ENCODE measurements at places on chromosomes 7 and 10. TPM values are rescaled to one million over a fixed set of nuclear protein-coding genes. Genes with fewer than 3 reads are reported as not detected.

DNA sequence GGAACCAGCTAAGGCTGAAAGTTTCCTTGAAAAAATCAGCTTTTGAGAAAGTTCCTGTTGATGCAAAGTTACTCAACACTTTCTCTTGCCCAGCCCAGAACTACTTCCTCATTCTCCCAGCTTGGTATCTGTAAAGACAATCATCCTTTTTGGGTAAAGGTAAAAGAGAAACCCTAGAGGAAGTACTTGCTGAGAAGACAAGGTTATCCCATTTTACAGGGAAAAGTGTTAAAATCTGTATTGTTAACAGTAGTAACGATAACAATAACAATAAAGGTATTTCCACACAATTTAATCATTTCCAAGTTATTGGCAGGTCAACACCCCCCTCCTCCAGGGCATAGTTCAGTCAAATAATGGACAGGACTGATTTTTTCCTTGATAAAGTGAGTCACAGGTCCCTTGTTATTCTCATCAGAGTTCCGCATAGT lies 2.4 kb downstream of the ALOX5 start:
- H3K36me3 ChIP-seq, result no peaks in the 10 kb centered on the region
- no peak for DNase-seq
- H3K27me3 ChIP-seq, result no peaks in the 10 kb centered on the region
- peaks cover 28% of the 10 kb centered on the region for H3K4me1 ChIP-seq

DNA sequence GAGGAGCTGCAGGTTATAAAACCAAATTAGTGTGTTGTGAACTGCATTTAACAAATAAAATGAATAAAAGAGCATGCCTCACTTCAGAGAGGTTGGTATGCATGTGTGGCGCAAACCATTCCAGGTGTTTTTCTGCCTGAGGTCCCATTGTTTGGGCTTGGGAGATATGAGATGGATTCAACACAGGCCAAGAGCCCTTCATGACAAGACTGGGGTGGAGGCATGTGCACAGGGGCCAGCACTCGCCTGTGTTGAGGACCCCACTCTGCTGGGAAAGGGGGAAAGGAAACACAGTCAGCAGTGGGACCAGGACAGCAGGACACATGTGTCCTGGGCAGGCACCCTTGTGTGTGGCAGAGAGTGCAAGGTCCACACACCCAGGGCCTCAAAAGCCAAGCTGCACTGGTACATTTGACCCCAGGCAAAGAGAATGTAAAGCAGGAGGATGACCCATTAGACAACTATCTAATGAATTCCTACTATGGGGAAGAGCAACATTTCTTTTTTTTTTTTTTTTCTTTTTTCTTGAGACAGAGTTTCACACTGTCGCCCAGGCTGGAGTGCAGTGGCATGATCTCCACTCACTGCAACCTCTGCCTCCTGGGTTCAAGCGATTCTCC lies 9.2 kb upstream of the SLC18A3 start:
- no peak overlapping the region for H3K4me3 ChIP-seq
- no peaks in the 10 kb centered on the region for H3K36me3 ChIP-seq
- no peak for DNase-seq
- H3K4me1 ChIP-seq, result no peaks in the 10 kb centered on the region

The NUTM2E gene
- total RNA-seq, result 1.6 TPM

The GTPBP4 gene
- total RNA-seq, result 8.3 TPM

The OR13A1 gene
- total RNA-seq, result not detected

The FAM25C gene
- total RNA-seq, result not detected

DNA sequence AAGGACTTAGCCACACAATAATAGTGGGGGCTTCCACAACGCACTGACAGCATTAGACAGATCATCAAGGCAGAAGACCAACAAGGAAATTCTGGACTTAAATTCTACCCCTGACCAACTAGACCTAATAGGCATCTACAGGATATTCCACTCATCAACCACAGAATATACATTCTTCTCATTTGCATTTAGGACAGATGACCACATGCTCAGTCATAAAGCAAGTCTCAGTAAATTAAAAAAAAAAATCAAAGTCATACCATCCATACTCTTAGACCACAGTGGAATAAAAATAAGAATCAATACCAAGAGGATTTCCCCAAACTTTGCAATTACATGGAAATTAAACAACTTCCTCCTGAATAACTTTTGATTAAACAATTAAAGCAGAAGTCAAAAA lies 155.9 kb downstream of the CDK14 start:
- no peaks in the 10 kb centered on the region for H3K36me3 ChIP-seq
- no peak overlapping the region for H3K27ac ChIP-seq
- H3K4me3 ChIP-seq, result no peak overlapping the region
- peaks cover 11% of the 10 kb centered on the region for H3K4me1 ChIP-seq
- DNase-seq, result no peak

DNA sequence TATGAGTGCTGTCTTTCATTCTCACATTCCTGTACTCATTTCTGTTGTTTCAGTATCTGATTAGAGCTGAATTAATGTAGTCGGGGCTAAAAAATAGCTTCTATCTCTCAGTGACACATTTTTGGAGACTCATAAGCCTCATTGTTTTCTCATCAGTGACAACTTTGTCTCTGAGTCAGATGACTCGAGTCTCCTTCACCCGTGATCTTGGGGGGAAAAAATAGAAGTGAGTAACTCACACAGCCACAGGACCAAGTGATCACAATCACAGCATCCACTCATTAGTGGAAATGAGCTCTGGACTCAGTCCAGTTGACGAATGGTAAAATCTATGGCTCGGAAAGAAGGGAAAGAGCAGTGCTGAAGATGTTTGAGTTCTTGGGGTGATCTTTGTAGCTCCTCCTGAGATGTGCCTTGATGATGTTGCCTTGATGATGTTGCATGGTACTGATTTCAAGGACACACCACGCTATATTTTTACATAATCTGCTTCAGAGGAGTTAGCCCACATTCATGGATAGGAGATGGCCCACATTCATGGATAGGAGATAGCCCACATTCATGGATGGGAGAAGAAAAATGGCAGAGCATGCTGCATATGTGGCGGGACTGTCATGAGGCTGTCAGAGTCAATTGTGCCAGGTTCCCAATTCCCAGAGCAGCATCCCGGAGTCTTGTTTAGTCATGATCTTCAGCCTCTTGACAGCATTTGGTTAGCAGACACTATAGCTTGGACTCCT lies 214.7 kb downstream of the CELF2 start:
- no peaks in the 10 kb centered on the region for H3K4me1 ChIP-seq
- no peaks in the 10 kb centered on the region for H3K36me3 ChIP-seq
- no peak overlapping the region for H3K4me3 ChIP-seq
- H3K27ac ChIP-seq, result no peak overlapping the region
- H3K27me3 ChIP-seq, result no peaks in the 10 kb centered on the region

GRCh38 chr7:99120916-99121315 lies 23.0 kb downstream of the SMURF1 start:
- H3K27ac ChIP-seq, result no peak overlapping the region
- no peaks in the 10 kb centered on the region for H3K36me3 ChIP-seq
- no peak overlapping the region for H3K4me3 ChIP-seq
- no peaks in the 10 kb centered on the region for H3K27me3 ChIP-seq

DNA sequence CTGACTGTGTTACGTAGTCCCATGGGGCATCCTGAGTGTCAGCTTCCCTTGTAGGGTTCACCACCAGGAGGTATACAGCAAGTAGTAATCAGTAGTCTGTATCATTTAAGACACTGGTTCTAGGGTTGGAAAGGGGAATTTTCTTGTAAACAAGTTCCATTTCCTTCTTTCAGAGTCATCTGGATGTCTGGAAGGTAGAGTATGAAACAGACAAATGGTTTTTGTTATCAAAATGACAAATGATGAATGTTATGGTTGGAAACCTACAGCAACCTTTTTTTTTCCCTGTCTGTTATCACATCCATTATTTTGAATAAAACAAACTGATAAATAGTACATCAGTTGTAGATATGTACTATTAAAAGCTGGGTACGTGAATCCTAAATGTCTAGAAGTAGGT lies 19.1 kb downstream of the SEMA3A start:
- no peak overlapping the region for H3K27ac ChIP-seq
- H3K4me3 ChIP-seq, result no peak overlapping the region
- DNase-seq, result no peak

- no peak overlapping the region for H3K4me3 ChIP-seq
- no peaks in the 10 kb centered on the region for H3K36me3 ChIP-seq
- no peaks in the 10 kb centered on the region for H3K27me3 ChIP-seq
- no peak for DNase-seq
- no peaks in the 10 kb centered on the region for H3K4me1 ChIP-seq
These were observed 211.1 kb downstream of the GALNT17 start for GRCh38 chr7:71343039-71343438.

The TDRD1 gene
- 0.78 TPM for total RNA-seq

DNA sequence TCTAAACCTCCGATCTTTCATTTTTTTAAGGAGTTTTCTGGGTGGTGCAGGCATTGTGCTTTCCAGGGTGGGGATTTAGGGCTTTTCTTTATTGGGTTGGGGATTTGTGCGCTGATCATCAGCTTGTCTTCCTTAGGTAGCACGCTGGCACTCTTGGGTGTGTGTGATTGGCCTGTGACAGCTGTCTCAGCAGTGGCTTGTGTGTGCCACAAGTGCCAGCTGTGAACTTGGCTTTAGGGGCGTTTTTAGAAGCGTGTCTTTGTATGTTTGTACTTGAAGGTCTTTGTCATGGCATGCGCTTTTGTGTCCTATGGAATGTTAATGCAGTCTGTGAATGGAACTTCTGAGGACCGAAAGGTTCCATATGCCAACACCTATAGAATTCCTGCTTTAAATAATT lies 788 bp downstream of the AKAP9 start:
- H3K27me3 ChIP-seq, result no peaks in the 10 kb centered on the region
- peak overlapping the region; percentile 84 for H3K27ac ChIP-seq
- H3K4me1 ChIP-seq, result peaks cover 34% of the 10 kb centered on the region
- peak overlapping the region; percentile 68 for H3K4me3 ChIP-seq

The NKX1-2 gene
- not detected for total RNA-seq

- H3K36me3 ChIP-seq, result no peaks in the 10 kb centered on the region
- H3K4me3 ChIP-seq, result no peak overlapping the region
- H3K4me1 ChIP-seq, result no peaks in the 10 kb centered on the region
These were observed 28.3 kb upstream of the FIS1 start for GRCh38 chr7:101273206-101273605.
